Sigmoid colon (tissue), 7 donors: ENCODE measurements at places on chromosomes 12 and 14. TPM values are rescaled to one million over a fixed set of nuclear protein-coding genes. Genes with fewer than 3 reads are reported as not detected.

Gene ADCY4
- total RNA-seq, result 12.1 TPM

GRCh38 chr12:98243190-98243589, 272.2 kb upstream of the TMPO start:
- no peaks in the 10 kb centered on the region for H3K27me3 ChIP-seq
- no peak overlapping the region for H3K27ac ChIP-seq
- no peak overlapping the region for H3K4me3 ChIP-seq
- H3K36me3 ChIP-seq, result no peaks in the 10 kb centered on the region
- DNase-seq, result no peak

- H3K4me3 ChIP-seq, result no peak overlapping the region
- H3K4me1 ChIP-seq, result no peaks in the 10 kb centered on the region
- DNase-seq, result peak; percentile 35
- H3K27ac ChIP-seq, result no peak overlapping the region
These were observed 24.7 kb upstream of the DYNC1H1 start for GRCh38 chr14:101939646-101940170.

Gene GNB3
- total RNA-seq, result 8.9 TPM

DNA sequence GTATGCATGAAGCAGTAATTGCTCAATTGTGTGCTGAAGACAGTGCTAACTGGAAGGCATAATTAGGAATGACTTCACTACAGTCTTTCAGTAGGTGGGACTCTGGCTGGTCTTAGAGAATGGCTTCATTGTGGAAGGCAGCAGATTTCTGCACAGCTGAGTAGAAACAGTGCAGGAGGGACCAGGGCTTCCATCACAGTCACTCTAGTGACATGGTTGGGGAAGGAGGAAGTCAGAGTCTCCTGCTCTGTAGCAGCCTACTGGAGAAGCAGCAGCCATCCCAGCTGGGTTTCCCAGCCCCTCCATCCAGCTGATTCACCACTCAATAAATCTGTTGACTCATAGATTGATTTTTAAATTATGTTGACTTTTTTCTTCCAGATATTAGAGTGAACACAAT, 80.6 kb upstream of the DBX2 start:
- no peaks in the 10 kb centered on the region for H3K27me3 ChIP-seq
- no peaks in the 10 kb centered on the region for H3K36me3 ChIP-seq
- H3K4me3 ChIP-seq, result no peak overlapping the region

DNA sequence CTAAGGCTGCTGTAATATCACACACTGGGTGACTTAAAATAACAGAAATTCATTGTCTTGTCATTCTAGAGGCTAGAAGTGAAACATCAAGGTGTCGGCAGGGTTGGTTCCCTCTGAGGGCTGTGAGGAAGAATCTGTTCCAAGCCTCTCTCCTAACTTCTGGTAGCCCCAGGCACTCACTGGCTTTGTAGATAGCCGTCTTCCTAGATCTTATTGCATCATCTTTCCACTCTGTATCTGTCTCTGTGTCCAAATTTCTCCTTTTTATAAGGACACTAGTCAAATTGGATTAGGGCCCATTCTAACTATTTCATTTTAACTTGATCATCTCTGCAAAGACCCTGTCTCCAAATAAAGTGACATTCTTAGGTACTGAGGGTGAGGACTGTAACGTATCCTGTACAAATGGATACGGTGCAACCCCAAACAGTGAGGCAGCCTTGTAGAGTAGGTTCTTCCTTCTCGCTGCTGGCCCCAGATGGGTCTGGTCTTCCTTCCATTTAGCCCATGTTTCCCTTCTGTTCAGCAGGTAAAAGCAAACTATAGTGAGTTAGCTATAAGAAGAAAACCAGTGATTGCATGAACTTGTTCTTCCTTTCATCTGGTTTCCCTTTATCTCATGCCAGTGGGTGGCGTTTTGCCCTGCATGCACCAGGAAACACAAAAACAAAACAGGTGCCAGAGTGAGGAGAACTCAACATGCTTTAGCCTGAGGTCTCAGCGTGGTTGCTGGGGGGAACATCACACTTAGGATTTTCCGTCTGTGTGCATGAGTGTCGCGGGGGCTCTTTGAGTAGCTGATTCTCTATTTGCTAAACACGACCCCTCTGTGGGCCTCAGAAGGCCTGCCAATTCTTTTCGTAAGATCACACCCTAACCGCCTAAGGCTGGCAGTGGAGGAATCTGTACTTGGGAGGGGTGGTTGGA, 19.5 kb downstream of the TTC9 start:
- no peak for DNase-seq
- H3K4me3 ChIP-seq, result no peak overlapping the region
- H3K27ac ChIP-seq, result no peak overlapping the region
- H3K36me3 ChIP-seq, result no peaks in the 10 kb centered on the region
